ENCODE measurements at places on chromosomes 1 and 21.

- no peak for DNase-seq
Measured at GRCh38 chr1:230495891-230496385, 69.8 kb upstream of the PGBD5 start.

DNA sequence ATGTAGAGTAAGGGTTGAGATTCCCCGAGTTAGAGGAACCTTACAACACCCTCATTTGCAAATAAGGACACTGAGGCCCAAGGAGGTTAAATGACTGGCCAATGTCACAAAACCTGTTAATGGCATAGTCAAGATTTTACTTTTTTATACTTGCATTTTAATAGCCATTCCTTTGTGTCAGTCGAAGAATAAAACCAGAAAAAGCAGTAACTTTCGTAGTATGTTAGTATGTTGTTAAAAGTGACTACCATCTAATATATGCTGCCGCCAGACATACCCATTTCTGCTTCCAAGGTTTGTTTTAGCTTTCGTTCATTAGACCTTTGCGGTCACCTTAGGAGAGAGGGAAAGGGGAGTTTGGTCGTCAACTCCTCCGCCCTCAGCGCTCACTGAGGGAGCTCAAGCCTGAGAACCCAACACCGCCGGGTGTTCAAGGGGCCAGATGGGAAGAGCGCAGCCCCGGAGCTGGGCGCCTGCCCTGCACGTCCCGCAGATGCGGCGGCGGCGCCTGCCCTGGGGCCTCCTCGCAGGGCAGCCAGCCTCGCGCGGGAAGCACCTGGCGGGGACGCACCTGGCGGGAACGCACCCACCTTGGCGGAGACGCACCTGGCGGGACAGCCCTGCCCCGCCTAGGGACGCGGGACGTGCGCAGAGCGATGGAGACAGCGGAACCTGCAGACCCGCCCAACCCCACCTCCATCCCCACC, 466 bp downstream of the VPS26C start:
- no peak for DNase-seq

DNA sequence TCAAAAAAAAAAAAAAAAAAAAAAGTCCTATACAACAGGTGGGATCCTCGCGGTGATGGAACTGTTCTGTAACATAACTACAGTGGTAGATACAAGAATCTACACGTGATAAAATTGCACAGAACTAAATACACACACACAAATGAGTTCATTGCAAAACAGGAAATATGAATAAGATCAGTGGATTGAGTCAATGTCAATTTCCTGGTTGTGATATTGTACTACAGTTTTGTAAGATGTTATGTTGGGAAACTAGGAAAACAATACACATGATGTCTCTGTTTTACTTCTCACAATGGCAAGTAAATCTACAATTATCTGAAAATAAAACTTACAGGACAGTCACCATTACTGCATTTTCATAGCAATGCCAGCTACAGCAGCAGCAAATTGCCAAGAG, 59.8 kb downstream of the ITGB3BP start:
- DNase-seq = no peak

DNA sequence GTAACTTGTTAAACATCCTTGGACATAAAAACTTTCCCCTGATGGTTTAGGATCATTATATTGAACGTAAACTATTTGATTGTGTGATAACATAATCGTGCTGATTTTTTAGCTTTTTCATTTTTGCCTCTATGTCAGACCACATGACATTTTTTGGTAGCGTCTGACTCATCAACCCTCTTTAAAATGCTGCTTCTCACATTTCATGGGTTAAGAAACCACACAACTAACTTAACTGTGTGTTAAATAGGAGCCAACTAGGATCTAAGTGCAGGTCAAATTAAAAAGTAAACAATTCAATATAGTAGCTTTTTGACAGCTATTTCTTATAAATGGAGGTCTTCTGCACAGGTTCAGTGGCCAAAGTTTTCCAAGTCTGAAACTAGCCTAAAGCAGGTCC, 9.8 kb downstream of the BTG3 start:
- no peak for DNase-seq

DNA sequence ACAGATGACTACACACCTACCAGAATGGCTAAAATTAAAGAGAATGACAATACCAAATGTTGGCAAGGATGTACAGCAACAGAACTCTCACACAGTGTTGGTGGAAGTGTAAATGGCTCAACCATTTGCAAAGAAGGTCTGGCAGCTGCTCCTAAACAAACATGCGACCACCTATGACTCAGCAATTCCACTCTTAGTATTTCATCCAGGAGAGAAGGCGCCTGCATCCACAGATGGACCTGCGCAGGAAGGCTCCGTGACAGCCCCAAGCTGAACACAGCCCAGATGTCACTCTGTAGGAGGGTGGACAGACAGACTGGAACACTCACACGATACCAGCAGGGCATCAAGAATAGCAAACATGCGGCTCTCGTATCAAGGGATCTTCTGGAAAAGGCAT, 6.7 kb downstream of the PTTG1IP start:
- DNase-seq = no peak

DNA sequence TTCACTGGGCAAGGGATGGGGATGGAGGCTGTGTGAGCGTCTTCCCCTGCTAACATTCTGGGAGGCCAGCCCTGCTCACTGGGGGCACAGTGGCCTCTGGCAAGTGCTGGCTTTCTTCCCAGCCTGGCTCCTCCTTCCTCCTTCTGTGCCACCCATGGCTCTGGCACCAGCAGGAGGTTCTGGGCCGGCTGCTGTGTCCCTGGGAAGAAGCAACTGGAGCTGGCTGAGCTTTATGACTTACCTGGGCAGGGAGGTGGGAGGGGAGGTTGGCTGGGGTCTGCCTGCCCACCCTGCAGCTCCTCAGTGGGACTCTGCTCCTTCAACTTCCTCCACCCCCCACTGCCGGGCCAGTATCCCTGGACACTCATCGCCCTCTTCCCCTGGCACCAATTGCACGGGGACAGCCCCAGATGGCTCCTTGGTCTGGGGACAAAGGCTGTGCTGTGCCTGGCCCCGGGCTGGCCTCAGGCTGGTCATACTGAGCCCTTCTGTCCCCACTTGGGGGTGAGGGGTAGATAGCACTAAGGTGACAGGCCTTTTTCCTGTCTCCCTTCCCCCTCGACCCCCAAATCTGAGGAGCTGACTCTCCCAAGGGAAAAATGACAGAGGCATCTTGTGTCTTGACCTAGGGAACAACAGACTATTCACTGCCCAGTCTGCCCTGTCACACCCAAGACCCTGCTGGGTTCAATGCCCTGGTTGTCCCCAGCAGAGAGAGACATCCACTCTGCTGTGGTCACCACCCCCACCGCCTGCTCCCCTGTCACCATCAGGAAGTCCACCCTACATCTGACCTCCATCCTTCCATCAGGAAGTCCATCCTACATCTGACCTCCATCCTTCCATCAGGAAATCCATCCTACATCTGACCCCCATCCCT, 14.4 kb downstream of the CDK18 start:
- no peak for DNase-seq

GRCh38 chr1:31689854-31690253, 14.0 kb downstream of the COL16A1 start:
- no peak for DNase-seq

GRCh38 chr1:29136391-29136915, 12.8 kb upstream of the TMEM200B start:
- no peak for DNase-seq

DNA sequence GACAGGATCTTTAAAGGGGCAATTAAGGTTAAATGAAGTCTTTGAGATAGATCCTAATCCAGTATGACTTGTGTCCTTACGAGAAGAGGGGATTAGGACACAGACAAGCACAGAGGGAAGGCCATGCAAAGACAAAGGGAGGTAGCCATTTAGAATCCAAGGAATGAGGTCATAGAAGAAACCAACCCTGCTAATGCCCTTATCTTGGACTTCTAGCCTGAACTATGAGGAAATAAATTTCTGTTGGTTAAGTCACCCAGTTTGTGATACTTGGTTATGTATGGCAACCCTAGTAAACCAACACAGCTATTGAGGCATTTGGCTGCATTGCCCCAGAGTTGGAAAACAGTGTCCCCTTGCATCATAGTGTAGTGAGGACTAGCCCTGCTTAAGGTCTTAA, 121.3 kb downstream of the MAST2 start:
- no peak for DNase-seq

DNA sequence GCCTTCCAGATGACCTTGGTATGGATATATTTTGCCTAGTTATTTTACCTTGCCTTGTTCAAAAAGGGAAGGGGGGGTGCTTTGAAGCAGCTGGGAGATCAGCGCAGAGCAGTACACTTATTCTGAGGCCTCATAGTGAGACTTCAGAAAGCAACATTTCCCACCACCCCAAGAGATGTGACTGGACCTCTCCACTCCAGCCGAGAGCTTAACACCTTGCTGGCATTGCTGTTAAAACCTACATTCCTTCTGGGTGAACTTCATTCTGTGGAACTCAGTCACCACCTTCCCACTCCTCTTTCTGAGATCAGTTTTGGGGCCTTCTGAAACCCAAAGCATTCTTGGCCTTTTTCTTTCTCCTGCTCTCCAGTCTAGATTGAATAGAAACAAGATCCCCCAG, 148.7 kb downstream of the BARHL2 start:
- DNase-seq = no peak

DNA sequence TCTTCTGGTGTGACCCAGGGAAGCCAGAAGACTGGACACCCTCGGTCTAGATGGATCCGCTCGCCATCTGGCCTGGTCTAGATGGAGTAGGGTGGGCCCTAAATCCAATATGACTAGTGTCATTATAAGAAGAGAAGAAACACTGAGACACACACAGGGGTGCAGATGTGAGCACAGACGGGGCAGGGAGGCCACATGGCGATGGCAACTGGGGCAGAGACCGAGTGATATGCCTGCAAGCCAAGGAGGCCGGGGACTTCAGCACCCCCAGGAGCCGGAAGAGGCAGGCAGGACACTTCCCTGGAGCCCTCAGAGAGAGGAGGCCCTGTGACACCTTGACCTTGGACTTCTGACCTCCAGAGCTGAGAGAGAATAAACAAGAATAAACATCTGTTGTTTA, 5.6 kb upstream of the TFF3 start:
- no peak for DNase-seq

- DNase-seq = no peak
Measured at GRCh38 chr1:222006715-222007114, 264.8 kb upstream of the DUSP10 start.
